CD4-positive, alpha-beta T cell treated with Interleukin-21 for 1 hour (primary cell): ENCODE measurements at places on chromosomes 7 and 10.

DNA sequence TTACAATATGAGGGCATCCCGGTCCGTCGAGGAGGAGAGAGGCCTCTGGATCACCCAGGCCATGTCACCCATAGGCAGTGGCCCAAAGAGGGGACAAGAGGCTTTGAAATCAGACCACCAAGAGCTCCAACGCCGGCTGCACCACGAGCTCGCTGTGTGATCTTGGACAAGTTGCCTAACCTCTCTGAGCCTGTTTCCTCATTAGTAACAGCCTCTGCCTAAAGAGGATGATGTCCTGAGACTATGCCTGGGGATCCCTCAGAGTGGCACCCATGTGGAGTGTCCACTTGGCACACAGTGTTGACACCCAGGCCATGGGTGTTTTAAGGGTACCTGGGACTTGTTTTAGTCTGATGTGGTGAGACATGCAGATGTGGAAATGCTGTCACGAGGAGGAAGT lies 50.8 kb downstream of the MICALL2 start:
- DNase-seq, result no peak

DNA sequence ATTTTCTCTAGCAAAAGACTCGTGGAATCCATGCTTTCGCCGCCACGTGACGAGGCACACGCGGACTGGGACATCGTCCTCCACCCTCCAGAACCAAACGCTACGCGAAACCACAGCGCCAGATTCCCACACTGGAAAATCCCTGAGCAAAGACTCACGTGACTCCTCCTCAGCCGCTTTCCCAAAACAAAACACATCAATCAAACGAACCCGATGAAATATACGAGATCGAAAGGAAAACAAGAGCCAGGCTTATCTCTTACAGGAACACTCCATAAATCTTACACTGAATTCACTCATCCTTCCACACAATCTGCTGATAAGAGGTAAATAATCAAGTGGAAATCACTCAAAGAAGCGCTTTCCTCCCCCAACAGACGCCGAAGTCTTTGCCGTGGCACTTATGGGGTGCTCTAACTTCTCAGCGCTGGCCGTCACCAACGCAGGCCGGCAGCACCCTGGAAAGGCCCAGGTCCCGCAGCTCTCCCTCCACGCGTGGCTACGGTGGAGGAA lies 23.8 kb downstream of the DIP2C start:
- DNase-seq, result no peak

- no peak for DNase-seq
These were observed 68.1 kb downstream of the MTERF1 start for GRCh38 chr7:91812388-91812787.

- no peak for DNase-seq
These were observed 7.7 kb downstream of the TMEM168 start for GRCh38 chr7:112782498-112782897.

DNA sequence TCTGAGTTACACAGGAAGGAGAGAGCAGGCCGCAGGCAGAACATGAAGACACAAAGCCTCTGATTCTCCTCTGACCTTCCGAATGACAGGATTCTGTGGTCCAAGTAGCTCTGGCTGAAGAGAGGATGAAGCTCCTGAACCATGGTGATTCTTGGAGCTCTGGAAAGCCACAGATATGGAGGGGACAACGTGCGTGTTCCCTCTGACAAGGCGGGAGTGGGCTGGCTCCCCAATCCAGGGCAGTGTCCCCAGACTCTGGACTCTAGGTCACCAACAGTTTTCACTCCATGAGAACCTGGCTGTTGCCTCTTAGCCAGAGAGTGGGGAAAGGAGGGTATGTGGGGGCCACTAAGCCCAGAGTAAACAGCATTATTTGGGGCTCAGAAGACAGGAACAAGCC lies 7.4 kb upstream of the TRPV6 start:
- no peak for DNase-seq

GRCh38 chr10:49007129-49007528 lies 67.5 kb upstream of the LRRC18 start:
- DNase-seq, result no peak

- DNase-seq, result no peak
These were observed 11.2 kb upstream of the THSD7A start for GRCh38 chr7:11843113-11843765.

- DNase-seq, result no peak
These were observed 16.5 kb upstream of the TRIM8 start for GRCh38 chr10:102627736-102628293.

GRCh38 chr7:103843689-103844480 lies 145.6 kb downstream of the RELN start:
- no peak for DNase-seq

DNA sequence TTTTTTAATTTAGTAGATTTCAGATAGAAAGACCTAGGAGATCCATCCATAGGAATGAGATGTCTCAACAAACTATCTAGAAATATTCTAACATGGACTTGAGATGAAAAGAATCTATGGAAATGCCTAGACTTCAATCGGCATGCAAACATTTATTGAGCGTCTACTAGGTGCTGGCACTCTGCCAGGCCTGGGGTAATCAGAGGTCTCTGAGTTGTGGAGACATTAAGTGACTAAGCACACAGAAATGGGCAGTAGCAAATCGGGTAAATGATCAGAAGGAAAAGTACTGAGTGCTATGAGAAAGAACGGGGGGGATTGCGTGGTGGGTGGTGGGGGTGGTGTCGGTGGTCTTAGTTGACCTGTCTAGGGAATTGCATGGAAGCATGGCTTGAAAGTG lies 466.6 kb downstream of the GALNT17 start:
- DNase-seq, result no peak

GRCh38 chr10:25530306-25530705 lies 355.5 kb downstream of the GPR158 start:
- DNase-seq, result no peak

GRCh38 chr10:32940321-32941301 lies 17.4 kb downstream of the ITGB1 start:
- DNase-seq, result no peak

GRCh38 chr10:115932099-115932498 lies 340.9 kb downstream of the GFRA1 start:
- no peak for DNase-seq

DNA sequence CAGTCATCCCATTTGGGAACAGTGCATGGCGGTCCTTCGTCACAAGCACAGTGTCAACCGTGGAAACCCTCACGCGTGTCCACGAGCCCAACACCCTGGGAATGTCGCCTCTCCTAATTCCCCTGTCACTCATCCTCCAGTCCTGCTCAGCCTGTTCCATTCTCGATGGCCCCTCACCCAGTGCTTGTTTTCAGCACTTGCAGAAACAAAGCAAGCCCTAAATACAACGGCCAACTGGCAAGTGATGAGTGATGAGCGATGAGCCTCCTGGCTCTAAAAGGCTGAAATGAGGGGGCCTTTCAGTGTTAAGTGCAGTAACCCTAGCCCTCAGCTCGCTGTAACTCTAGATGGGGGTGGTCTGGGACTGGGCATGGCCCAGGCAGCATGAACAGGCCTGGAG lies 22.6 kb downstream of the NKX2-3 start:
- DNase-seq, result no peak

- no peak for DNase-seq
These were observed 26.5 kb downstream of the BTRC start for GRCh38 chr10:101380353-101381017.

GRCh38 chr7:137454767-137455166 lies 111.2 kb upstream of the PTN start:
- no peak for DNase-seq

GRCh38 chr7:121475806-121476205 lies 79.7 kb upstream of the FAM3C start:
- DNase-seq, result no peak

DNA sequence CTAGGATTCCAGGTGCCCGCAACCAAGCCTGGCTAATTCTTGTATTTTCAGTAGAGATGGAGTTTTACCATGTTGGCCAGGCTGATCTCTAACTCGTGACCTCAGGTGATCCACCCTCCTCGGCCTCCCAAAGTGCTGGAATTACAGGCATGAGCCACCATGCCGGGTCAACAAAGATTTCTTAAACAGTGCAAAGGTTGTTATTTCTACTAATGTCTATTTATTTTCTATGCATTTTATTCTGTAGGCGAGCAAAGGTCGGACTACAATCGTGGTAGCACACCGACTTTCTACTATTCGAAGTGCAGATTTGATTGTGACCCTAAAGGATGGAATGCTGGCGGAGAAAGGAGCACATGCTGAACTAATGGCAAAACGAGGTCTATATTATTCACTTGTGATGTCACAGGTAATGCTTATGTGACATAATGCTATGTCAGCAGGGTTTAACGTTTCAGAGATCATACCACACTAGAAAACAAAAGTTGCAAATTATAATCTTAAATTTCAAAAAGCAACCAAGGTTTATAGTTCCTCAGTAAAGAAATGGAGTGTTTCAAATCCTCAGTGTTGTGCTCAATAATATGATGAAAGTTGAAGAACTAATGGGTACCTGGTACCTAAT lies 65.9 kb downstream of the ABCB5 start:
- DNase-seq, result no peak

- no peak for DNase-seq
These were observed 919 bp upstream of the RHOBTB1 start for GRCh38 chr10:60944910-60945297.
